Left lobe of liver (tissue), 2 donors: ENCODE measurements at places on chromosomes 2 and 18. TPM values are rescaled to one million over a fixed set of nuclear protein-coding genes. Genes with fewer than 3 reads are reported as not detected.
A peak's percentile ranks its signal among the peaks of the same experiment; 100 is the strongest.

GRCh38 chr2:70645733-70646419 is 92.2 kb upstream of the TGFA start:
- DNase-seq: no peak

GRCh38 chr2:69601179-69601612 is 42.3 kb downstream of the AAK1 start:
- DNase-seq: no peak

DNA sequence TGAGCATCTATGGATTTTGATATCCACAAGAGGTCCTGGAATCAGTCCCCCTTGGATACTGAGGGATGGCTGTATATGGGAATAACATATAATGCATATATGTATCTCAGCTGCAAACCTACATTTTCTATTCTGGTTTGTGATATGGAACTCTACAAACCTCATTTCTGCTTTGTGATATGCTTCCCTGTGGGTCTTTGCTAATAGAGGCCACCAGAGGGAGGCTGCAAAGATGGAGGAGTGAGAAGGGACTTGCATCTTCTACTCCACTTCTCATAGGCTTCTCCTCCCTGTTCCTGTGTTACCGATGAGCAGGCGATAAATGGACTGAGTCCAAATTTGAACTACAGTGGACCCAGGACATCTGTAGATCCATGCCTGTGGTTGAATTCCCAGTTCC is 37.8 kb downstream of the ARID5A start:
- DNase-seq: no peak

DNA sequence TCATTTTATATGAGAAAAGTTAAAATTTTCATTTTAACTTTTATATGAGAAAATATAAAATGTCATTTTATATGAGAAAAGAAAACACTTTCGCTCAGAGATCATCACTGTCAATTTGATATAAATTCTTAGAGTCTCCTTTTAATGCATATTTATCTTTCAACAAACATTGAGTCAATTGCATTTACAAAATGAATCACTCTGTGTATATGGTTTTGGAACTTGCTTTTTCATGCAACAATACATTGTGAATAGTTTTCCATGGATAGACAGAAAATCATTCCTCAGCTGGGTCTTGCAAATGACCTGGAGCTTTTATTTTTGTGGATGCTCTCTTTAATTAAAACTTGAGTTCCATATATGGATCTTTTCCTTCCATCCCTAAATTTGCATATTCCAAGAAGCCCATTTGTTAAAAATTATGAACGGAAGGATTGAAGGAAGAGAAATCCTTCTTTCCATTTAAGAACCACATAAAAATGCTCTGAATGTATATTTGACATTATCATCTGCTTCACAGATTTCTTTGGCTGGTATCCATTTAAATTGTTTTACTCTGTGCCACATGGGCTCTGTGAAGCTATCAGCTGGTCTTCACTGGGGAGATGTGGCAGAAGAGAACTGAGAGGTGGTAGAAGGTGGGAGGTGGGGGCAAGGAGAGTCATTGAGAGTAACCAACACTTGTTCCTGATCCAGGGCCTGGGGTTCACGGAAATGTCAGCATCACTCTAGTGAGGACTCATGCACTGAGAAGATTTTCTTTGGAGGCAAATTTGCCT is 104.1 kb downstream of the QPCT start:
- DNase-seq: no peak

ALKAL2 gene
- 2.5 TPM for total RNA-seq

- no peak for DNase-seq
Observed at GRCh38 chr18:8252371-8252770, 356.9 kb upstream of the RAB12 start.

- DNase-seq: no peak
Observed at GRCh38 chr2:117074756-117075155, 739.7 kb upstream of the DDX18 start.

MEP1B gene
- 1.3 TPM for total RNA-seq

CKAP2L gene
- total RNA-seq: 0.08 TPM

PRSS56 gene
- not detected for total RNA-seq

- no peak for DNase-seq
Observed at GRCh38 chr18:44754567-44754966, 73.9 kb downstream of the SETBP1 start.

DNA sequence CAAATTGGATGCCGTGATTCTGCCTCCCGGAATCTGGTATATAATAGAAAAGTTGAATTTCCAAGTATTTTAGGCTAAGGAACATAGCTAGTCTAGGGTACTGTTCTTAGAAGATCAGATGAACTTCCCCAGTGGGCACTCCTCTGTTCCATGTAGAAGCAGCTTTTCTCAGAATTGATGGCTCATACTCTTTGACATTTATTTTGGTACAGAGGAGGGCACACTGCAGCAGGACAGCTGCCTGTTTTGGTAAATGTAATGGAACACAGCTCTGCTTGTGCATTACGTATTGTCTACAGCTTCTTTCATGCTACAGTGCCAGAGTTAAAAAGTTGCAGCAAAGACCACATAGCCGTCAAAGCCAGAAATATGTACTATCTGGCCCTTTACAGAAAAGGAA is 10.8 kb downstream of the YPEL5 start:
- DNase-seq: no peak

- DNase-seq: no peak
Observed at GRCh38 chr18:35227254-35227653, 13.6 kb upstream of the ZNF397 start.

REL gene
- total RNA-seq: 4.4 TPM

DNA sequence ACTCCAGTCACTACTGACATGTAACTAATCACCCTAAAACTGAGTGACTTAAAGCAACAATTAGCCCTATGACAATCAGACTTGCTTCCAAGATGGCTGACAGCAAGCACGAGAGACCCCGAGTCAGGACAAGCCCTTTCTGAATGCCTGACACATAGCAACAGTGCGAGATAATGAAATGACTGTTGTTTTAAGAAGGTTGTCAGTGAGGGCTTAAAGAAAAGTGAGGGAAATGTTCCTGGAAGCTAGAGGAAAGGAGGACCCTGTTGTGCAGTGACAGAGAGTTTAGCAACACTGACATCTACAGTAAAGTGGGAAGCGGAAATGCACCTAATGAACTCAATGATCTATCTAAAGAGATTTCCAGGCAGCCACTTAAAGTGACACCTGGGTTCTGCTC is 163.1 kb downstream of the STK39 start:
- no peak for DNase-seq

DNA sequence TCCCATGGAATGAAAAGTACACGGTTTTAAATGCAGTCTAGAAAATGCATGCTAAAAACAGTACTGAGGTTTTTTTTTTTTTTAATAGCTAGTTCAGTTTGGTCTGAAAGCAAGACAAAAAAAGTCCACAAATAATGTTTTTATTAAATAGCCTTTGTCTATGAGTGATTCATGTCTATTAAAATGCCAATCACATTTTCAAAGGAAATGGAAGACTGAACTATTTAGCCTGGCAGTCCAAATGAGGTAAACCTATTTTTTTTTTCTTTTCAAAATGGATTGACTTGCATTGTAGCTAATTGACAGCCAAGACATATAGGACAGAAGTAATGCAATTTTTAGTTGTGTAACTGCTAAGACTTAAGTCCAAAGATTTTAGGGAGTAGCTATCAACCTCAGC is 90.3 kb downstream of the LRP1B start:
- no peak for DNase-seq

- DNase-seq: peak; percentile 79
Observed at GRCh38 chr18:48790226-48790863, 160.4 kb downstream of the SMAD7 start.

DNA sequence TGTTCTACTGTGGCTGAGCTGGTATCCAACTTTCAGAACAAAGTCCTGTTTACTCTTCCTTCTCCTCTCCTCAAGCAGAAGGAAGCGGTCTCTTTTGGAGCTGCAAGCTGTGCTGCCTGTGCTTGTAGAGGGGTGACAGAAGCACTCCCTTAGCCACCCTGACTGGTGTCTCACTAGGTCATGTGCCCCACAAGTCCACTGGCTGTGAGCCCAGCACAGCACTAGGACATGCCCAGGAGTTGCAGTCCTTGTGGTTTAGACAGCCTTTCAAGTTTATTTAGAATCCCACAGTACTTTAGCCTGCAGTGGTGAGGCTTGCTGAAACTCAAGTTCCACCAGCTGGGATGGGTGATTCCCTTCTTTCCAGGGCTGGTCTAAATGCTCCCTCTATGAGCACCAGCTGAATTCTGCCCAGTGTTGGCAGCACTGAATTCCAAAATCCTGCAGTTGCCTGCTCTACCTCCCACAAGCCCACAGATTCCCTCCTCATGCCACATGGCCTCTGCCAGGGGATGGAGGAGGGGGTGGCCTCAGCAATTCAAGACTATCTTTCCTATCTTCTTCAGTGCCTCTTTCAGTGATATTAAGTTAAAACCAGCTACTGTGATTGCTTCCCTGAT is 61.2 kb downstream of the CCDC85A start:
- no peak for DNase-seq

TMEM200C gene
- 3.7 TPM for total RNA-seq

DNA sequence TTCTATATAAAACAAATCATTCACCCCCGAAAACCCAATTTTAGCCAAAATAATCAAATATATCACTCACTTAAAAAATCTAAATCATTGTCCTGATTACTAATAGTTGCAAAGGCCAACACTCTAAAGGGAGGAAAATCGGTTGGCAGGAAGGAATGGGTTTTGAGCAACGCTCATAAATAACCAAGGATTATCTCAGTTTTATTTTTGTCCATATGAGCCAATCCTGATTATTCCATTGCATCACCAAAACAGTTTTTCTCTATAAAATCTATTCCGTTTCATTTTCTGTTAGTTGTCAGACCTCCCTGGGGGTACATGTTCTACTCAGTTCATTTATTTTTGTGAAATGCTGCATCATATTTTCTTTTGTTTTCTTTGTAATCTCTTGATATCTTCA is 174.1 kb downstream of the LRATD1 start:
- no peak for DNase-seq
